ENCODE measurements at places on chromosomes 16 and 17.
A peak's percentile ranks its signal among the peaks of the same experiment; 100 is the strongest.

- no peak for DNase-seq
- H3K27ac ChIP-seq: no peak overlapping the region
- H3K4me1 ChIP-seq: peaks cover 7% of the 10 kb centered on the region
- H3K4me3 ChIP-seq: no peak overlapping the region
Observed at GRCh38 chr16:55943267-55943666, 68.1 kb upstream of the CES5A start.

DNA sequence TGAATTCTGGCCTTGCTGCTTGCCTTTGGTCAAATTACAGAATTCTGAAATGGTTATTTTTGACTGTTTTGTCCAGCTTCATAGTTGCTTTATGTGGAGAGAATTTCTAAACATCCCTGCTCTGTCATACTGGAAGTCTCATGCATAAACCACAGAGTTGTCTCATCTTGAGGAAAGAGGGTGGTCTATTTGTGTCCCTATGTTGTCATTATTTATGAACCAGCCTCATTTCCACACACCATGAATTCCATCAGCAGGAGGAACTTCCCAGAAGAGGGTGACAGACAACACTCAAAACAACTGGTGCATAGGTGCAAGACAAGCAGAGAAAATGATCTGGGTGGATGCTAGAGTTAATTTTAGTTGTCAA, 525.8 kb upstream of the GOT2 start:
- H3K4me3 ChIP-seq: no peak overlapping the region
- H3K36me3 ChIP-seq: no peaks in the 10 kb centered on the region
- no peaks in the 10 kb centered on the region for H3K4me1 ChIP-seq

GRCh38 chr17:47774987-47775580, 42.0 kb downstream of the TBX21 start:
- no peaks in the 10 kb centered on the region for H3K36me3 ChIP-seq
- DNase-seq: no peak
- no peaks in the 10 kb centered on the region for H3K4me1 ChIP-seq
- no peak overlapping the region for H3K4me3 ChIP-seq

GRCh38 chr17:34623856-34624766, 44.7 kb downstream of the TMEM132E start:
- H3K27me3 ChIP-seq: peaks cover 73% of the 10 kb centered on the region
- no peak for DNase-seq
- no peaks in the 10 kb centered on the region for H3K4me1 ChIP-seq
- no peak overlapping the region for H3K27ac ChIP-seq
- no peaks in the 10 kb centered on the region for H3K36me3 ChIP-seq

DNA sequence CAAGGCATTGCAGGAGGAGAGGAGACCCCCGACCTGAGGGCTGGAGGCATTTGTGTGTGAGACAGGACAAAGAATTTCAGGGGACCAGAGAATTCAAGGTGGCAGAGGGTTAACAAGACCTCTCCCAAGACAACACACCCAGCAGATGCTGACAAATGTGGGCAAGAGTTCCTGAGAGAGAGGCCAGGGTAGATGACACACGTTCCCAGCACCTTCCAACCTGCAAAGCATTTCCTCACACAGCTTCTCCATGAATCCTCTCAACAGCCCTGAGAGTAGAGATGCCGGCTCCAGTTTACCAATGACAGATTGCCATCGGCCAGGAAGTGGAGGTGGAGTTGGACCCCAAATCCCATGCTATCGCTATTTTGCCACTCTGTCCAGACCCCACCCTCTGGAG, 25.0 kb downstream of the WNT3 start:
- no peak for DNase-seq
- no peak overlapping the region for H3K27ac ChIP-seq
- H3K36me3 ChIP-seq: no peaks in the 10 kb centered on the region
- peaks cover 8% of the 10 kb centered on the region for H3K27me3 ChIP-seq
- no peaks in the 10 kb centered on the region for H3K4me1 ChIP-seq
- H3K4me3 ChIP-seq: no peak overlapping the region

DNA sequence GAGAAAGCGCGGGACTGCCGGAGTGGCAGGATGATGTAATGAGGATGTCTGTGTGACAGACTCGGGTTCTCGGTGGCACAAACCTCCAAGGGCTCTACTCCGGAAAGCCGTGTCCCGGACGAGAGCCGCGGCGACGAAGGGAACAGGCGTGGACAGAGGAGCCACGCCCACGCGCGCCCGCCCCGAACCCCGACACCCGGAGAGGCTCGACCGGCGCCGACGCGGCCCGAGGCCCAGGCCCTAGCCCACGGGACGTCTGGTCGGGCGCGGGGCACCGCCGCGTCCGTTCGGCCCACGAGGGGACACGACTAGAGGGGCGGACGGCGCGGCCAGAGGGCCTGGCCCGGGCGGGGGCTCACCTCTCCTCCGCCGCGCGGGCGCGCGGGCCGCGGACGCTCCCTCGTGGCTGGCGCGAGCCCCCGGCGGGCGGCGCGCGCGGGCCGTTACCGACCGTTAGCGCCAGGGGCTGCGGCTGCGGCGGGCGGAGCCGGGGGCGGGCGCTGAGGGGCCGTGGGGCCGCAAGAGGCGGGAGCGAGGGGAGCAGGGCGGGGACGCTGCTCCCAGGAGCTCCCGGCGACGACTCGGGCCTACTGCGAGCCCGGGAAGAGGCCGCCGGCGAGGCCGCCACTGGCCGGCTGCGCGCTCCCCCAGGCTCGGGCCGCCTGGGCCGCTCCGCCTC, 2.1 kb upstream of the IRX5 start:
- peak overlapping the region; percentile 78 for H3K27ac ChIP-seq
- H3K4me3 ChIP-seq: peak overlapping the region; percentile 67
- peaks cover 71% of the 10 kb centered on the region for H3K27me3 ChIP-seq

GRCh38 chr16:10617662-10618420, 37.4 kb upstream of the EMP2 start:
- no peaks in the 10 kb centered on the region for H3K36me3 ChIP-seq
- H3K4me3 ChIP-seq: peak overlapping the region; percentile 5
- peak overlapping the region; percentile 80 for H3K27ac ChIP-seq
- peaks cover 18% of the 10 kb centered on the region for H3K4me1 ChIP-seq
- H3K27me3 ChIP-seq: no peaks in the 10 kb centered on the region

GRCh38 chr17:78342449-78343186, 17.3 kb downstream of the SOCS3 start:
- H3K36me3 ChIP-seq: no peaks in the 10 kb centered on the region
- peak overlapping the region; percentile 45 for H3K4me3 ChIP-seq
- H3K27me3 ChIP-seq: no peaks in the 10 kb centered on the region
- peak overlapping the region; percentile 90 for H3K27ac ChIP-seq

DNA sequence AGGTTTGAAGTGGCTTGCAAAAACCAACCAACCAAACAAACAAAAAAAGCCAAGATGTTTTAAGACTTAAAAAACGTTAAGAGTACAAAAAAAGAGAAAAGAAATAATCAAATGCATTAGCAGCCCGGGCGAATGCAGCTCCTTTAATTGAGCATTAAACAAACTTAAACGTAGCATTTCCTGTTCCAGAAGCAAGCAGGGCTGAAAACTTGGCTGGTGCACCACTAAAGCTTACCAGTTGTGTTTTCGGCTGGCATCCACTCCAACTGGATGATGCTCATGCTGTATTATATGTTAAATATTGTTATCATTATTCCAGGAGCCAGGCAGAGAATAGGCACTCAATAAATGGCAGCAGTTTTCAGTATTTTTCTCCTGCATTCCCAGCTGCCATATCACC, 45.1 kb downstream of the IRX6 start:
- H3K27me3 ChIP-seq: peaks cover 26% of the 10 kb centered on the region
- no peaks in the 10 kb centered on the region for H3K4me1 ChIP-seq
- DNase-seq: no peak

- H3K27me3 ChIP-seq: no peaks in the 10 kb centered on the region
- no peak overlapping the region for H3K4me3 ChIP-seq
- H3K4me1 ChIP-seq: no peaks in the 10 kb centered on the region
- H3K27ac ChIP-seq: no peak overlapping the region
- DNase-seq: no peak
- no peaks in the 10 kb centered on the region for H3K36me3 ChIP-seq
Observed at GRCh38 chr16:60110531-60110930, 1376.4 kb upstream of the GOT2 start.

DNA sequence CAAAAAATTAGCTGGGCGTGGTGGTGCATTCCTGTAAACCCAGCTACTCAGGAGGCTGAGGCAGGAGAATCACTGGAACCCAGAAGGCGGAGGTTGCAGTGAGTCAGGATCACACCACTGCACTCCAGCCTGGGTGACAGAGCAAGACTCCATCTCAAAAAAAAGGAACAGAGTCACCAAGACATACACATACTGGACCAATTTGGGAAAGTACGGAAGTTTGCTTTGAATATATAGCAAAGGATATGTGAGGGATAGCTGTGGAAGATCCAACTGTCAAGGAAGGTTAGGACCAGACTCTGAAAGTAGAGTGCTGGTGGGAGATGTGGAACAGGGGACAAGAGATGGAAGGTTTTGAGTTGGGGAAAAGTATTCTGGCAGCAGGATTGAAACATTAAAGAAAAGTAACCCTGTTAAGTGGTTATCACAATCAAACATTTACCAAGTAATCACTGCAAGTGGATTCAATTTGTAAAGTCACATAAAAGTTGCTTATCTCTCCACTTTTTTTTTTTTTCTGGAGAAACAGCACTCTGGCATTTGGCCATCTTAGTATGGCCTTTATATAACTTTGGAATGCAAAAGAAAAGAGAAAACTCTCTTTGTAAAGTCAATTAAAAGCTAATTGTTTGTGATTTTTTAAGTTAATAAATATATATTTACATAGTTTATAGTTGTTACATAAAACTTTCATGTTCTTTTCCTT, 259.4 kb upstream of the TBX2 start:
- no peak overlapping the region for H3K4me3 ChIP-seq
- no peaks in the 10 kb centered on the region for H3K36me3 ChIP-seq
- peaks cover 20% of the 10 kb centered on the region for H3K4me1 ChIP-seq
- no peak overlapping the region for H3K27ac ChIP-seq

GRCh38 chr17:58280480-58281217, at the start of gene MPO:
Gene MPO, minus strand, starts transcription at chr17:58280935. Its CDS starts 177 bp downstream, at chr17:58280758.
- no peak for DNase-seq
- H3K36me3 ChIP-seq: no peaks in the 10 kb centered on the region
- no peak within 1 kb of the TSS for H3K27ac ChIP-seq
- no peak within 1 kb of the TSS for H3K4me3 ChIP-seq

- peaks cover 34% of the 10 kb centered on the region for H3K27me3 ChIP-seq
- no peak overlapping the region for H3K4me3 ChIP-seq
- DNase-seq: no peak
- H3K27ac ChIP-seq: no peak overlapping the region
Observed at GRCh38 chr16:89034971-89035668, 58.1 kb upstream of the CBFA2T3 start.

GRCh38 chr17:44792276-44792675, 33.5 kb downstream of the ADAM11 start:
- no peak overlapping the region for H3K27ac ChIP-seq
- no peaks in the 10 kb centered on the region for H3K27me3 ChIP-seq
- no peaks in the 10 kb centered on the region for H3K36me3 ChIP-seq
- H3K4me1 ChIP-seq: peaks cover 7% of the 10 kb centered on the region
- no peak overlapping the region for H3K4me3 ChIP-seq

DNA sequence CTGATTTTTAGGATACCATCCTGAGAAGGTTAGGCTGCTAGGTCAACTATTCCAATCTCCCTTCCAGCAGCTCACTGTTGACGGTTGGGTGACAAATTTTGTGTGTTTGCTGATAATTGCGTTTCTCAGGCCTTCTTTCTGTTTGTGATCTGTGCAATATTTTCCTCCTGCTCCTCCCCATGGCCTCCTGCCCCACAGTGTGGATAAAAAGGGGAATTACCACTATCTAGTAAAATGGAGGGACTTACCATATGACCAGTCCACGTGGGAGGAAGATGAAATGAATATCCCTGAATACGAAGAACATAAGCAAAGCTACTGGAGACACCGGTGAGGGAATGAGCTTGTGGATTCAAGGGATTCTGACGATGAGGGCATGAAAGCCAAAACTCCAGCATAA, 9.2 kb downstream of the CHD3 start:
- H3K4me1 ChIP-seq: no peaks in the 10 kb centered on the region
- peak; percentile 43 for DNase-seq
- H3K27me3 ChIP-seq: no peaks in the 10 kb centered on the region
- H3K27ac ChIP-seq: no peak overlapping the region

GRCh38 chr17:4747847-4748246, 8.1 kb upstream of the CXCL16 start:
- peaks cover 7% of the 10 kb centered on the region for H3K27me3 ChIP-seq
- peak overlapping the region; percentile 8 for H3K4me3 ChIP-seq
- no peaks in the 10 kb centered on the region for H3K36me3 ChIP-seq
- no peak overlapping the region for H3K27ac ChIP-seq
- no peaks in the 10 kb centered on the region for H3K4me1 ChIP-seq

DNA sequence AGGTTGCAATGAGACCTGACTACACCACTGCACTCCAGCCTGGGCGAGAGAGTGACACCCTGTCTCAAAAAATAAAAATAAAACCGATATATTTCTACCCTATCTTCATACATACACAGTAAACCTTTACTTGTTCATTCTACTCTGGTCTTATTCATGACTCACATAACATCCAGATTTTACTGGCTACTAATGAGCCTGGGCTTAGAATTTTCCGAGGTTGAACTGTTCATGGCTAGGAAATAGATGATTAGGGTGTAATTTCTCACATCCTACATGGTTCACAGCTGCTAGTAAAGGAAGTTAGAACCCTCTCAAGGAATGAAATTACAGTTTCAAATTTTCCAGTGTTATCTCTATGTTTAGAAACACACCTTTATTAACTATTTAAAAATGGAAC, 14.7 kb downstream of the GSPT1 start:
- H3K4me3 ChIP-seq: no peak overlapping the region
- no peaks in the 10 kb centered on the region for H3K27me3 ChIP-seq
- H3K4me1 ChIP-seq: peaks cover 21% of the 10 kb centered on the region
- peaks cover 11% of the 10 kb centered on the region for H3K36me3 ChIP-seq
